Stimulated activated CD4-positive, alpha-beta T cell treated with anti-CD3 and anti-CD28 coated beads, Interleukin-15, amount 100 ng/mL, for 1 hour (primary cell): ENCODE measurements at places on chromosomes 5 and 9.
A peak's percentile ranks its signal among the peaks of the same experiment; 100 is the strongest.

DNA sequence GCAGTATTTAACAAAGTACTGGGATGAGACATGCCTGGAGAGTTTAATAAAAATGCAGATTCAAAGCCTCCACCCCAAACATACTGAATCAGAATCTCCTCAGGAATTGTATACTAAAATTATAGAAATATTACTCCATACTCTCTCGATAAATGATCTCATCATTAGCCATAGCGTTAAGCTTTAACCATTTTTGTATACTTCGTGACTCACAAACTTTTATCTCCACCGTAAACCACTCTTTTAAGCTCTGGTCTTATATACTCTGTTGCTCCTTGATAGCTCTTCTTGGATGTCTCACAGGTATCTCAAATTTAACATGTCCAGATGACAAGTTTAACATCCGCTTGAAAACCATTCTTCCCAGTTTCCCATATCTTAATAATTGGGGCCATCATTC is 327.8 kb downstream of the ADGRV1 start:
- no peak for DNase-seq

DNA sequence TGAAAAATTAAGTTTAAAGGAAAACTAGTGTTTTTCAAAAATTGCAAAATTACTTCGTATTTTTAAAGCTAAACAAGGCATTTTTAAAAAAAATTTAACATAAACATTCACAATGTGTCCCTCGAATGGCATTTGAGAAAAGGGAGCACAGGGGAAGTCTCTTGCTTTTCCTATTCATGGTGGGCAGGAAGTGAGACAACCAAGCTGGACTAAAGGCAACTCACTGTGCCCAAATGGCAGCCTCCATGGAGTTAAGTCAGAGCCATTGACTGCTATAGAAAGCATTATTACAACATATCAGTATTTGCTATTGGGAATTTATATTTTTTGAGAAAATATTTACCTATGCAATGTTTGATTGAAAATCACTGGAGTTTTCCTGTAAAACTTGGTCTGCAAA is 8.3 kb downstream of the HNRNPH1 start:
- DNase-seq, result no peak

DNA sequence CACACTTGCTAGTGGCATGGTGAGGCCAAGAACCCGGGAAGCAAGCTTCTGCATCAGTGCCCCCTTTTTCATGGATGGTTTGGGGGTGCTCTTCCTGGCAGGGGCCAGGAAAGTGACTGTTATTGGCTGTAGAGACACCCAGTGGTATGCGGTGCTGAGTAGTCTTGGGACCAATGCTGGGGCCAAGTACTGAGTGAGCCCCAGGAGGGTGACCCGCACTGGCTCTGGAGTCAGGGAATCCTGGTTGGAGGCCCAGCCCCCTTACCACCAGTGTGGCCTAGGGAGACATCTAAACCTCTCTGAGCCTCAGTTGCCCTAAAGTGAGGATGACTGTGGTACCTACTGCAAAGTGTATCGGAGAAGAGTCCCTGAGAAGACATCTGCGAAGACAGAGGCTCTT is 41.2 kb upstream of the SYNPO start:
- no peak for DNase-seq

DNA sequence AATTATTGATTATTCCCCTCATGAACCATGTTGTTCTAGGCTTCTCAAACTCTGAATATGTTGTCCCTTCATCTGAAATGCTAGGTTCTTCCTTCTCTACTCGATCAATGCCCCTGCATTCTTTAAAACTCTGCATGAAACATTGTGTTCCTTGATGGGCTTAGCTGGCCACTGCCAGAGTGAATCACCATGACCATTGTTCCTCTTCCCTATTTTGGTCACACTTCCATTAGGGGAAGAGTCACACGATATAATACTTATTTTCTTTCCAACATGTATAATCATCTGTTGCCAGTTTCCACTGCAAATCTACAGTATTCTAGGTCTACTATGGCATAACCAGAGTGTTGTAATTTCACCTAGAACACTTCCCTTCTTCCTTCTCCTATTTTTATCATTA is 247.9 kb downstream of the TRPM3 start:
- DNase-seq, result no peak

- no peak for DNase-seq
Observed at GRCh38 chr5:158502686-158503085, 597.0 kb downstream of the EBF1 start.

GRCh38 chr5:158979290-158979689 is 120.4 kb downstream of the EBF1 start:
- DNase-seq, result no peak

GRCh38 chr5:158881091-158881880 is 218.4 kb downstream of the EBF1 start:
- DNase-seq, result no peak

- DNase-seq, result no peak
Observed at GRCh38 chr5:88676637-88677375, 206.2 kb downstream of the MEF2C start.

GRCh38 chr5:111211341-111211740 is 12.8 kb upstream of the CAMK4 start:
- DNase-seq, result no peak

DNA sequence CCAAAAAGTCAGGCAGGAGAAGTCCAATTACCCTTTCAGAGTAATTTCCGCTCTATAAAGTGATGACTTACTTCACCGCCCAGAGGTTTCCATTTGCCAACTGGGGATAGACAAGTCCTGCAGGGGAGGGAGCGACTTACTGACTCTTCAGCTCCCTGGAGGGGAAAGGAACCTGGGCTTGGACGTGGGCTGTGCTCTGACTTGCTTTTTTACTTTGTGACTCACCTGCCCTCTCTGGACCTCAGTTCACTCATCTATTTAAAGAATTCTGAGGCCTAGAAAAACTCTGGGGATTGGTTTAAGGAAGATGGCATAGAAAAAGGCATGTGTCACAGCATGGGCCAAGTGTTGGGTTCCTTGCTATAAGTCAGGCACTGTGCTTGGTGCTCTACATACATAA is 180.4 kb upstream of the TRIM32 start:
- DNase-seq, result no peak

DNA sequence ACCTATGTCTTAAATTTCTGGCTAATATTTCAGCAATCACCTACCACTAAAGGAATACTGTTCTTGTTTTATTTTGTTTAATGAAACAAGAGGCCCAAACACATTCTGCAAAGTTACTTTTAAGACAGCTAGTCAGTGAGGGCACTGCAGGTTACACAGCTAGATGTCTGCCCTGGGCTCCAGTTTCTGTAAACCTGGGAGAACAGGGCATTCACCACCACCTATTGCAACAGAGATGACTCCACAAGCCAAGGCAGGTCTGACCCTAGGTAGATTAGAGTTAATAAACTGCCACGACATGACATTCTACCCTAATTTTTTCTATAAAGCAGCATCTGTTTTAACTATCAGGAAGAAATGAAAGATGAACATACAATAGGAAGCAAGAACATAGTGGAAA is 90.8 kb downstream of the SLF1 start:
- DNase-seq, result no peak

DNA sequence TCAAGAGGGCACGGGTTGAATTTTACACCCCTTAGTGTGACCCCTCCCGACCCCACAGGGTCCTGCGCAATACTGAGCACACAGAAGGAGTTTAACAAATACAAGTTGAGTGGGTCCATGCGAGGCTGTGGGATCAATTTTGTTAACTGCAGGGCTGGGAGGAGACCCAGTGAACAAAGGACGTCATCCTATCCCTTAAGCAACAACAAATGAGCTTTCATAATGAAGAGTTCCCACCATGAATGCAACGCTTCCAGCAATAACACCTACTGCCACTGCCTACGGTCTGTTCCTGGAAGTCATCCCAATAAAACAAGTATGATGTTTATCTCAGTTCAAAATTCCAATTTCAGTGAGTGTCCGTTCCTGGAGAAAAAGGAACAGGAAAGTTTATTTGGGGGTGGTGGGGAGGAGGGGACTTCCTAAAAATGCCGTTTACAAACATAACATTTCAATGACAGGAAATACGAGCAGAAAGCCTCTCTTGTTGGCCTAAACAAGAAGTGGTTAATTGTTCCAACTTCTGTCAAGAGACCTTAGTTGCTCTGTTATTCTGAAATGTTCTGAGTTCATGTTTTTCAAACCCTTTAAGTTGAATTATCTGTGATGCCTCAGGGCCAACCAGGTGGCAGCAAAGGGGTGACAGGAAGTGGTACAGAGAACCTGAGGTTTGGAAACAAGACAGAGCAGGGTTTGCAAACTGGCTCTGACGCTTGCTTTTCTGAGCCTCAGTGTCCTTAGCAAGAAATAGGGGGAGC is 65.8 kb upstream of the PLPP6 start:
- no peak for DNase-seq

DNA sequence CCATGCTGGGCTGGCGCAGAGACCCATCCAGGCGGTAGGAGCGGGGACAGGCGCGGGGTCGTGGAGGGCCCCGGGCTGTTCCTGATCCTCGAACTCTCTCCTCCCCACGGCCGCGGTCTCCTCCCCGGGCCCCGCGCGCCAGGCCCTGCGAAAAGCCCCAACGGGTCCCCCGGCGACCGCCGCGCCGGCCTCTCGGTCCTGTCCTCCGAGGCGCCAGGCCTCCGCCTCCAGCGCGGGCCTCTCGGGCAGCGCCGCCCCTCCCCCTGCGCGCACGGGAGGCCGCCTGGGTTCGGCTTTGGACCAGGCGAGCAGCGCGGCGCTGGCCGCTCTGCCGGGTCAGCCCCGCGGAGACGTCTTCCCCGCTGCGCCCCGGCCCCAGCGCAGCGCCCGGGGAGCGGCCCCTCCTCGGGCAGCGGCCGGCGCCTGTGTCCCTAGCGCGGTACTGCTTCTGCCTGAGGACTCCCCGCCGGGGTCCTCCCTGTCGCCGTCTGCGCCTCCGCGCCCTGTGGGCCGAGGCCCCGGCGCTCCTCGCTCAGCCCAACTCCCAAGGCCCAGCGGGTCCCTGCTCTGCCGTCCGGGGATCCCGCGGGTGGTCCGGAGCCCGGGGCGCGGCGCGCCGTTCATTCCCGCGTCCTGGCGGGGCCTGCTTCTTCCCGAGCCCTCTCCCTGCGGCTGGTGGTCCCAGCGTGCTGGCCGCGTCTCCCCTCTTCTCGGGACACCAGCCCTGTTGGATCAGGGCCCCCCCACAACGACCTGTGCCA is 13.4 kb downstream of the COL23A1 start:
- no peak for DNase-seq

GRCh38 chr5:112671687-112672086 is 66.0 kb upstream of the APC start:
- DNase-seq, result no peak

GRCh38 chr9:93089481-93089991 is 6.5 kb upstream of the CARD19 start:
- no peak for DNase-seq

DNA sequence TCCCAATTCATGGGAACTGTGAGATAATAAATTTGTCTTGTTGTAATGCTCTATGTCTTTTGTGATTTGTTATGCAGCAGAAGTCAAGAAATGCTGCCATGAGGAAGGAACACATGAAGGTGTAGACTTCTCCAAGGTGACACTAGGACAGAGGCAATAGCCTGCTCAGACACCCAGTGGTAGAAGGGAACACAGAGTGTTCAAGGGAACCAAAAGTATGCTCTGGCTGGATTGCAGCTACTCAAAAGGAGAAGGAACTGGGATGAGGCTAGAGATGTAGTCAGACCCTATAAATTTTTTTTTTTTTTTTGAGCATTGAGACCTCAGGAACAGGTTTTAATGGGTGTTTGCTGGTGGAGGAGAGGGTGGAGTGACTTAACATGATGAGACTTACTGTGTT is 232.5 kb downstream of the PARP8 start:
- no peak for DNase-seq

- no peak for DNase-seq
Observed at GRCh38 chr9:120950421-120951388, 24.1 kb upstream of the TRAF1 start.

- DNase-seq, result no peak
Observed at GRCh38 chr5:96228408-96228807, 204.6 kb downstream of the PCSK1 start.

GRCh38 chr5:150484964-150485692 is 22.8 kb upstream of the NDST1 start:
- DNase-seq, result no peak

GRCh38 chr5:113202287-113202686 is 225.7 kb downstream of the DCP2 start:
- DNase-seq, result no peak

GRCh38 chr5:548256-548655 is 24.0 kb upstream of the SLC9A3 start:
- no peak for DNase-seq

- DNase-seq, result no peak
Observed at GRCh38 chr5:154329062-154329461, 116.7 kb upstream of the SAP30L start.

DNA sequence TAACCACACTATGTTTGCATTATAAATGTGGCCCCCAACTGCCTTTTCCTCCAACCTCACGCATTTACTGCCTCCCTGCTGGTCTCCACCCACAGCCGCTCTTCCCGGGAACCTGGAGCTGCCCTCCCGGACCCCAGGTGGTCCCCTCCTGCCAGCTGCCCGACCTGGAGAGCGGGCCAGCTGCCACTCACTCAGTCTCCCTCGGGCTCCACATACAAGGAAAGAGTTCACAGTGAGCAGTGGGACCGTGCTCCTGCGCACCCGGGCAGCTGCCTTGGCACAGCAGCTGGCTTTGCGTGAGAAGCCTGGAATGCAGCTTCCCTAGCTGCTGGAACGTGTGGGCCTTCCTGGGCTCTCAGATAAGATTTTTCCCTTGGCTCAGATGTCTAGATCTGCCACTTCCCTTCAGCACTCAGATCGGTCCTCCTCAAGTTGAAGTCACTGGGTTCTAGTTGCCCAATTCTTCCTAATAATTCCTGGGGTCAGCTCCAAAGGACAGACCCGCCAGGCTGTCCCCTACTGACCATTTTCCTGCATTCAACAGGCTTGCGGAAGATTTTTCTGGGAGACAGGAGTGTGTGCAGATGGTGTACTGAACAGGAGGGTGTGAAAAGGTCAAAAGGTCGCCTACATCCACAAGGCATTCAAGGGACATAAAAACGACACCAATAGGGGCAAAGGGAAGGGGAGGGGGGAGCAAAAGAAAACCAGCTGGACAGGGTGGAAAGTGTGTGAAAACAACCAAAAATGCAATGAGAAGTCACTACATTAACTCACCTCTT is 69.1 kb downstream of the MYO10 start:
- no peak for DNase-seq

DNA sequence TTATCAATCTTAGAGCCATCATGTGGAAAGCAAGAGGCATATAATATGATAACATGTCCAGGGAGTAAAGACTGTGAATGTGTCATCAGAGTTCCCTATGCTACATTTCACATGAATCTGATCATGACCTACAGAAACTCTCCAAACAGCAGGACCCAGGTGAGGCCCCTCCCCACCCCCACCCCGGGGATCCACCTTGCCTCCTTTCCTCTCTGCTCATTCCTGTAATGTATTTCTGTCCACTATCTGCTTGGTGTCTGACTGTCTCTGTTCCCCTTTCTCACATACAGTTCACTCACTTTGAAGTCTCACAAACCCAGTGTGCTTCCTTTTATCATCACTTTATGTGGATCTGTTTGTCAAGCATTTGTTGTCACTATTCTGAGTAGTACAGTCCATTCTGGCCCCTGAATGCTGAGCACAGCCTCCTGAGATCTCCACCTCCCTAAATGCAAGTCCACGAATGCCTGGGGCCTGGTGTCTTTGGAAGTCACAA is 76.4 kb upstream of the SMARCA2 start:
- DNase-seq, result no peak

GRCh38 chr5:157971571-157972216 is 112.7 kb upstream of the CLINT1 start:
- DNase-seq, result no peak

GRCh38 chr5:104178829-104179456 is 616.4 kb upstream of the NUDT12 start:
- no peak for DNase-seq

- no peak for DNase-seq
Observed at GRCh38 chr5:131262953-131263541, 806 bp upstream of the CDC42SE2 start.

GRCh38 chr5:176447591-176447977 is 601 bp upstream of the FAF2 start:
- DNase-seq, result peak; percentile 12
